NCI-H2171 treated with DMSO at 0.1 percent for 48 hours (cell line): ENCODE measurements at places on chromosomes 6 and 20.

DNA sequence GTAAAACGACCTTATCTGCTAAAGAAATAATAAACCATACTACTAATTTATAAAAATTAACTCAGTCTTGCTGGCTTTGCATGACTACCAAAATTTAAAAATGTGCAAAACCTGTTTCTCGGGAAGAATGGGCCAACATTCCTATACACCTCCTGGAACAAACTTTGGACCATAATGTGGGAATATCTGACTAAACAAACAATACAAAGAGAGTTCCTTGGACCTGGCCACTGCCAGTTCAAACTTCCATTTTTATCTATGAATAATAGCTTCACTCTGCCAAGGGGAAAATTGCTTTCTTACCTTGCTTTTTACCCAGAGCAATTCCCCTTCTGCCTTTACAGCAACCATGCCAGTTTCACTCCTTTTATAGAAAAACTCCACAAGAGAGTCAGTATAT, 38.7 kb upstream of the POU5F1 start:
- no peak for DNase-seq

GRCh38 chr6:134090591-134090990, 38.2 kb upstream of the SLC2A12 start:
- no peak for DNase-seq

GRCh38 chr6:30091577-30092381, 16.2 kb upstream of the RNF39 start:
- DNase-seq = no peak

- DNase-seq = no peak
These were observed 577.9 kb downstream of the C6orf118 start for GRCh38 chr6:164731539-164731938.

GRCh38 chr6:20893412-20893811, 359.2 kb downstream of the CDKAL1 start:
- no peak for DNase-seq

GRCh38 chr20:50595988-50596693, 86.0 kb downstream of the PTPN1 start:
- DNase-seq = no peak

DNA sequence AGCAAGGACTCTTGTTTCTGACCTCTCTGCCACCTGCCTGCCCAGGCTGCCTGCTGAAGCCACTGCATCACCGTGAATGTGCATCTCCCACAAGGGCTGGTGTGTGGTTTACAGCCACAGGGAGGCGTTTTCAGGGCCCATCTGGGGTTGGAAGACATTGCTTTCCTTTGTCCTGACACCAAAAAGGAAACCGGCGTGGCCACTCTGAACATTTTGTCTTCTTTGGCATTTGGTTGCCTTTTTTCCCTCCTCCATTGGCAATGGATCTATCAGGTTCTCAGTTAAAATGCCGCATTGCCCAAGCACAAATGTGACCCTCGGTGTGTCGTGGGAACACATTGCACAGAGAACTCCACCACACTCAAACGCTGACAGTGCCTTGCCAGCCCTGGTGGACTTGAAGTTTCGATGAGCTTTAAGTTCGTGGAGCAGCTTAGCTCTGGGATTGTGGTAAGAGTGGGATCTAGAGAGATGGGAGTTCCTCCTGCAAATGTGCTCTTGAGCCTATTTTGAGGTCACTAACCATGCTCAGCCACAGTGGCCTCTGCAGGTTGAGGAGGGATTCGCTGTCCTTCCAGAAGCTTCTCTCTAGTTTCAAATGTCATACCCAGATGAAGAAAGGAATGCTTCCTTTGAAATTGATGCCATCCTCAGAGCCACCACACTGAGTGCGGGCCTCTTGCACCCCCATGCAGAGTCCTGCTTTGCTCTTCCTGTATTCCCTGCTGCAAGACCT, 14.8 kb upstream of the PCK1 start:
- no peak for DNase-seq

- DNase-seq = no peak
These were observed 88.9 kb downstream of the GINS1 start for GRCh38 chr20:25496165-25496967.

DNA sequence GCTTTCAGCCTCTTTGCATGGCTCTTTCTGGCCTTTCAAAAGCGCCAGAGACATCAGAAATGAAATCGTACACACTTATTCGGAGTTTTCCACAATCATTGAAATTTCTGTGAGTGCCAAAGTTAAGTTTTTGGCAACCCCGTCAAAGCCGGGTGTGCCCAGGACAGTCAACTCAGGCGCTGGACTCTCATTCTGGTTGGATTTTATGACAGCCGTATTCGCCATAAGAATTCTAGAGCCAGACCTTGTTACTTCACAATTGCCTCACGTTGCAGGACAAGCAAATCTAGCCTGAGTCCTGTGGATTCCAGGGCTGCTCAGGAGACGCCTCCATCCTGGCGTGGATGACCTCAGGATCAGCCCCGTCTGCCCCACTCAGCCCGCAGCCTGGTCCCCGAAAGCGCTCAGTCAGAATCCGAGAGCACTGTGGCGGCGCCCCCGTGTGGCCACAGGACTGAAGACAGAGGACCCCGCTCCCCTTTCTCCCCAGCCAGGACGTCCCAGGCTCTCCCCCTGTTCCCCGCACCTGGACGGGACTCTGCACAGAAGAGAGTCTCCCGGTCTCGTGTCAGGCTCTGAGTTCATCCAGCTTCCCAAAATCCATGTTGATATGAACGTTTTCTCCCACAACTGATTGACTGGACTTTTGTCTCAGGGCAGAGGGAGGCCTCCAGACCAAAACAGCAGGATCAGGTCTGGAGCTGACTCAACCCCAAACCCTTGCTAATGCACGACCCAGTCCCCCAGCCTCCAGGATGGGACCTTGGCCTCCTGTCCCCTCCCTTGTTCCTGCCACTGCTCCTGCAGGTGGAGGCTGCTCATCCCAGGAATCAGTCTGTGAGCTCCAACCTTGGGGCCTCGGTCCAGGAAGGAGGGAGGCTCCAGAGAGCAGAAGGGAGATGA, 38.2 kb downstream of the MICA start:
- DNase-seq = no peak

DNA sequence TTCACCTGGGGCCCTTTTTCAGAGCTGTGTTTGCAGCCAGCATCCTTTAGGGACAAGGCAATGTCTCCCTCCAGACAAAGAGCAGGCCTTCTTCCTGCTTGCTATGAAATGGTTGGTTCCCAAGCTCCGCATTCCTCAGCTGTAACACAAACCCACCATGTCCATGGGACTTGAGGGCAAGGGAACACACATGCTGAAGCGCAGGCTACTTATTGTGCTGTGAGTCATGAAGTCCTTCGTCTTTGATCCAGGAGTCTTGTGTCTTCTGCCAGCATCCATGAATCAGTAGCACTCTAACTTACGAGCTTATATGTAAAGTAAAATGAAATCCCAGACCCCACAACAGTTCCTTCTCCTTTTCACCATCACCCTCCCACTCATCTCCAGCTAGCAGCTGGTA, 59.0 kb downstream of the ANKRD60 start:
- no peak for DNase-seq

DNA sequence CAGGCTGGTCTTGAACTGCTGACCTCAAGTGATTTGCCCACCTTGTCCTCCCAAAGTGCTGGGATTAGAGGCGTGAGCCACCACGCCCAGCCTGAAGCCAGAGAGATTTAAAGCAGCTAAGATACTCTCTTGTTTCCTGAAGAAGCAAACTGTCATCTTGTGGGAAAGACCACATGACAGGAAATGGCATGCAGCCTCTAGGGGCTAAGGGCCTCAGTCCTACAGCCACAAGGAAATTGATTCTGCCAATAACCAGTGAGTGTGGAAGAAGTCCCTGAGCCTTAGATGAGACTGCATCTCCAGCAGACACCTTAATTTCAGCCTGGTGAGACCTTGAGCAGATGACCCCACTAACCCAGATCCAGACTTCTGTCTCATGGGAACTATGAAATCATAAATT, 40.9 kb downstream of the KIZ start:
- no peak for DNase-seq

DNA sequence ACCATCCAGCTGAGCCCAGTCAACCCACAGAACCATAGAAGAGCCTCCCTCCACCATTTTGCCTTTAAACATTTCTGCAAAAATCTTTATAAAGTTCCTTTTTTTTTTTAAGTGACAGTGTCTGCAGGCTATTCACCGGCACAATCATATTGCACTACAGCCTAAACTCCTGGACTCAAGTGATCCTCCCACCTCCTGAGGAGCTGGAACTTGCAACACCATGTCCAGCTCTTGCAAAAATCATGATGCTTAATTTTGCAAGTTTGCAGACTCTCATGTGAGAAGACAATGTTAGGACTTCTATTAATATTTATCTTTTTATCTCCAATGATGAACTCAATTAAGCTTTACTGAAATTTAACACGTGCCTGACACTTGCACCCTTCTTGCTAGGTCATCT, 88.8 kb downstream of the INSM1 start:
- DNase-seq = no peak

GRCh38 chr20:50701041-50701963, 10.0 kb upstream of the RIPOR3 start:
- no peak for DNase-seq

GRCh38 chr6:90028995-90029635, 134.8 kb downstream of the GJA10 start:
- DNase-seq = no peak

DNA sequence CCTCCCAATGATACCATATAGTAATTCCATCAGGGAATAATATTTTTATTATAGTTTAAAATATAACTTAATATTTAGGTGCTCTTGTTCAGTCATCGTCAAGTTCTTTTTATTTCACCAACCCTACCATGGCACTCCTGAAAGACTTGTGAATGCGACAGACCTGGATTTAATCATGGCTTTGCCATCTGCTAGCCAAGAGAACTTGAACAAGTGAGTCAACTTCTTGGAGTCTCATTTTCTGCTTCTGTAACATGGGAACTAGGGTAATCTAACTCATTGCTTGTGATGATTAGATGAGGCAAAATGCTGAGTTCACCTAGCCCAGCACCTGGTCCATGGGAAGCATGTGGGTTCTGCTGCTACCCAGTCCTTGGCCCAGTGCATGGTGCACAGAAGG, 62.9 kb downstream of the ESR1 start:
- DNase-seq = no peak

GRCh38 chr6:25710287-25710686, 44.3 kb upstream of the SLC17A4 start:
- no peak for DNase-seq

GRCh38 chr20:23637282-23638221, at the start of gene CST3:
TSS of gene CST3 (minus strand) at chr20:23637955. CDS start at chr20:23637862, 93 bp downstream.
- DNase-seq = peak; percentile 79

GRCh38 chr20:51906049-51906448, 103.7 kb upstream of the SALL4 start:
- peak; percentile 41 for DNase-seq

DNA sequence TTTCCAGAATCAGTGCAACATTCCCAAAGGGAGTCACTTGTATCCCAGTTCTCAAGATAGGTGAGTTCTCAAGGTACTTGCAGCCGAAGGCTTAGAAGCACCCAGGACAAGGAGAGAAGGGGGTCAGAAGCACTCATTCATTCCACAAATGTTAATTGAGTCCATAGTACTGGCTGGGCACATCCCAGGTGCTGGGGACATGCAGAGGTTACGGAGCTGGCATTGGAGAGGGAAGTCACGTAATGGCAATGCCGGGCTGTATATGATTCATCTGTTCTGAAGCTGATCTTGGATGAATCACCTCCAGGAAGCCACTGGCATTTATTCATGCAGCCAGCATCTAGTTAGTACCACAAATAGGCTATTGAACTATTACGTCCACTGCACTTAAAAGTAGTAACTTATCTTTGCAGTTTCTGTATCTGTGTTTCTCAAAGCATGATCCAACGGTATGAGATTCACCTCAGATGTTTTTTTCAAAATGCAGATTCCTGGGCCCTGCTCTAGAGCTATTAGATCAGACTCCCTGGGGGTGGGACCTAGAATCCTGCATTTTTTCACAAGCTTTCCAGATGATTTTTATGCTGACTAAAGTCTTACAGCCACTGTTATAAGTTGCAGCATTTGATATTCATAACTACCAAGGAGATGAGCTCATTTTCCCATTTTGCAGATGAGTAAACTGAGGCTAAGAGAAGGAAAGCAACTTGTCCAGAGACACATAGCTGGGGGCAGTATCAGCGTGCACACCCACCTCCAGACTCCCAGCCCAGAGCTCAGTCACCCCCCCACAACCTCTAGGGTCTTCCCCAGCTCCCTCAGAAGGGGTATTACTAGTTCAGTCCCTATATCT, 44.1 kb upstream of the ID1 start:
- no peak for DNase-seq

DNA sequence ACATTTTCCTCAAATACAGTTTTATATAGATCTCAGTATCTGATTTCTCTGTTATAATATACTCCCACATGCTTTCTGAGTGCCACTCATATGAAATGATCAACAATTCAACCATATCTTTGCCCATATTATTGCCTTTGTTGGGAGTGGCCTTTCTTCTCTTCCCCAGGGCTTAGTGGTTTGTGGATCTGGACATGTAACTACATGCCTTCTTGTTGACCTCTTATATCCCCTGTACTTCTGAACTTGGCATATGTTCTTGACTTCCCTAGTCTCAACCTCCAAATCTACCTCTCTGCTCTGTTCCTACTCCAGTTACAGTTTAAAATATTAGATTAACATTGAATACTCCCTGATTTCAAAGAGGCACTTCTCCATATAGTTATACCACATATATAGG, 34.3 kb upstream of the PRIM2 start:
- no peak for DNase-seq

DNA sequence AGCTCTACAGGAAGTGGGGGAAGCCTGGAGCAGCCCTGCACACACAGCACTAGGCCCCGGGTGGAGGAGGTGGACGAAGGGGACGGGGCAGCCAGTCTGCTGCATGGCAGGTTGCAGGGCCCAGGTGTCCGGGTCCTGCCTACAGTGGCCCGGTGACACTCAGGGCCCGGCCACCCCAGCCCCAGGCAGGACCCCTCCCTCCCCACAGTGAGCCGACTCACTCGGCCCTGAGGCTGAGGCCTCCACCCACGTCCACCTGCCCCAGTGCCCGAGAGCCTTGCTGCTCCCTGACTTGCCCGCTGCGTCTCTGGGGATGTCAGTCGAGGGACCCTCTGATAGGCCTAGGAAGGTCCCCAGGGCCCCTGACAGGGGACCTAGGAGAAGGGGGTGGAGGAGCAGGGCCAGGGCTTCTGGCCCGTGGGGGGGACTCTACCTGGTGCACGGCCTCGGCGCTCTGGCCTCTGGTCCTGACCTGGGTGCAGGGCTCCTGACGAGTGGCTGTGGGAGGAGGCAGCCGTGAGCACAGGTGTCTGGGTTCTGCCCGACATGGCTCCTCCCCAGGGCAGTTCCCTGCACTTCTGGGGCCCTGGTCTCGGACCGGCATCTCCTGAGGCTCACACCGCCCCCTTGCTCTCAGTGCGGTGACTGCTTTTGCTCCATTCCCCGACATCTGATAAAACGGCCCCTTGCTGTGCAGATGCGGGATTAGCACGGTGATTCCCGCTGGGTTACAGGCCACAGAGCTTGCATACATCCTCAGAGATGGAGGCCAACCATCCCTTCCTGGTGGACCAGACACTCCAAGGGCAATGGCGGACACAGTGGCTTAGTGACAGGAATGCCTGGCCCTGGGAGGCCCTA, 20.1 kb downstream of the FRMD1 start:
- no peak for DNase-seq

- DNase-seq = no peak
These were observed 141.1 kb upstream of the EEF1E1 start for GRCh38 chr6:8243475-8243874.
